ENCODE measurements at places on chromosomes 12 and 14.

- DNase-seq: no peak
Measured at GRCh38 chr12:53128780-53129569, 25.7 kb downstream of the SOAT2 start.

DNA sequence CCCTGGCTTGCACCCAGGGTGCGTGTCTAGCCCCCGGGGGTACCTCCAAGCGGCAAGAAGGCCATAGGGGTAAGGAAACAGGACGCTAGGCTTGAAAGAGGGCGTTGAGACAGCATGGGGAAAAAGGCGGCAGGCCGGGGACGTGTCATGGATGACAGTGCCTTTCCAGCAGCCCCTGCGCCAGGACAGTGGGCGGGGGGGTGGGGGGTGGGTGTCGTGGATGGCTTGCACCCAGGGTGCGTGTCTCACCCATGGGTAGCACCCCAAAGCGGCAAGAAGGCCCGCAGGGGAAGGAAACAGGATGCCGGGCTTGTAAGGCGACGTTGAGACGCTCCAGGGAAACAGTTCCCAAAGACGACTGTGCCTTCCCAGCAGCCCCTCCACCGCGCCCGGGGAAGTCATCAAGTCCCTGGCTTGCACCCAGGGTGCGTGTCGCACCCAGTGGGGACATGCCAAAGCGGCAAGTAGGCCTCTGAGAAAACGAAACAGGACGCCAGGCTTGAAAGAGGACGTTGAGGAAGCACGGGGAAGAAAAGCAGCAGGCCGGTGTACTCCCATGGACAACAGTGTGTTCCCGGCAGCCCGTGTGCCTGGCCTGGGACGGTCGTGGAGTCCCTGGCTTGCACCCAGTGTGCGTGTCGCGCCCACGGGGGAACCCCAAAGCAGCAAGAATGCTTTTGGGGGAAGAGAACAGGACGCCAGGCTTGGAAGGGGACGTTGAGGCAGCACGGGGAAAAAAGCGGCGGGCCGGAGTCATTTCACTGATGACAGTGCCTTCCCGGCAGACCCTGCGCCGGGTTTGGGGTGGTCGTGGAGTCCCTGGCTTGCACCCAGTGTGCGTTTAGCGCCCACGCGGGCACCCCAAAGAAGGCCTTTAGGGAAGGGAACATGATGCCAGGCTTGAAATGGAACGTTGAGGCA lies 163.5 kb upstream of the ALG10B start:
- DNase-seq: no peak

DNA sequence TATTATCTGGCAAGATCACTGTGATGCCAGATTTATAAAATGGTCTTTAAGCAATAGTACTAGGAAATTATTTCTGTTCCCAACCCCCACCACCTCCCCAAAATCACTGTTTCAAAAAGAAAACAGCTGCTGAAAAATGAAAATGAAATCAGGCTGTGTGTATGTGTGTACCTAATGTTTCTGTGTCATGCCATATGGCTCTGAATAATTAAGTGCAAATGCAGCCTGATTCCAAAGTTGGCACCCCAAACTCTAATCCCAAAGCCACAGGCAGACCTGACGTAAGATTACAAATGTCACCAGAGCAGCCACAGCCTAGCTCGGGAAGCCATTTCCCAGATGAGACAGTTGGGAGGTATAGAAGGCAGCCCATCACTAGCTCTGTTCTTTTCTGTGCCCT lies 175.5 kb downstream of the MED13L start:
- DNase-seq: no peak

- DNase-seq: no peak
Measured at GRCh38 chr14:77356899-77357298, 20.0 kb downstream of the TMED8 start.

DNA sequence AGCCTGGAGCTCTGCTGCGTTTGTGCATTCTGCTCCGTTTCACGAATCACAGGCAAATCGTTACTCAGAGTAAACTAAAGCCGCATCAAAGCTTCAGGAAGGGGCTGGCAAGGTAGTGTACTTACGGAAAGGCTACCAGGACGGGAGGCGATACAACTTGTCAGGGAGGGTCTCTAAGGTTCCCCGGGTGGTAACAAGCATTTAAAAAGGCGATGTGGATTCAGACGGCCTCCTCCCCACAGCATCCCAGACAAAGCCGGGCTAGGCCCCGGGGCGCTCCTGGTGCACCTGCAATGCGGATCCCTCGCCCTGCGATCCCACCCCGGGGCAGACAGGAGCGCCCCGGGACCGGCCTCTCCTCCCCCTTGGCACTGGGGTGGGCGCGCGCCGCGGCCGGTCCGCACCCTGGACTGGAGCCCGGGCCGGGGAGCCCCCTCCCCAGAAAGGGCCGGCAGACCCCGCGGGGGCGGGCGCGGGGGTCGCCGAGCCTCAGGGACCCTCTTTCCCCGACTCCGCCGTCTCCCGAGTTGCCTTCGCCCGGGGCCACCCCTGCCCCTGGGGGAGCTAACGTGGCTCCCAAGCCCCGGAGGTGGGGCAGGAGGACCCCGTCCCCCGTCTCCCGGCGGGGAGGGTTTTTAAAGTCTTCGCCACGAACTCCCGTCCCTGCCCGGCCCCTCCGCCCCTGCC lies 718 bp downstream of the CCDC92 start:
- peak; percentile 32 for DNase-seq

GRCh38 chr12:104627990-104628830 lies 171.5 kb downstream of the CHST11 start:
- no peak for DNase-seq

DNA sequence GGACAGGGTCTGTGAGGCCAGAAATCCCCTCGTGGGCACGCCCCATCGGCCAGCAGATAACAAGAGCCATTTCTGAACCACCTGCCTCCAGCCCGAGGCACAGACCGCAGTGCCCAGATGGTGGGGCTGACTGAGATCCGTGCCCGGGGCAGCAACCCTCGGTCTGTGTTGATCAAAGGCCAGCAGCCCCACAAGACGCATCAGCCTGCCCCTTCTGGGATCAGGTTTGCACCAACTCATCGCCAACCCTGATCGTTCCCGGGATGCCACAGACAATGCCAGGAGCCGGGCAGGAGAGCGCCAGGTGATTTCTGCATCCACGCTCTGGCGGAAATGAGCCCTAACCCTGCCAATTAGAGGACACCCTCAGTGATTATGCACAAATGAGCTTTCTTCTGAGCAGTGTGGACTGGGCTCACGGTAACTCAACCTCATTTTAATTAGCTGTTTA lies 64.5 kb downstream of the TESC start:
- no peak for DNase-seq

DNA sequence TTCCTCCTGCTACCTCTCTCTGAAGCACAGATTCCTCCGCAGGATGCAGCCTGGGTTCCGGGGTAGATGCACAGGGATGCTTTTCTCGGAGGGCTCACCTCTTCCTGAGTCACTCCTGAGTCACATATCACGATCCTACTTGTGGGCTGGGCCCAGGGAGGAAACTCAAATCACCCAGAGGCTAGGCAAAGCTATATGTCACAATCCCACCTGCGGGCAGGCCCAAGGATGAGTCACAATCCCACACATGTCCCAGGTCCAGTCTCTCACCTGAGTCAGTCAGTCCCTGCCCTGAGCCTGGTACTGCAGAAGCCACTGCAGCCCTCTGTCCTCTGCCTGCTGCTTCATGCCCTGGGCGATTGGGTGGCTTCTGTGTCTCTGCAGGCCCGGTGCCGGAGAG lies 149.0 kb upstream of the GSC start:
- no peak for DNase-seq

- no peak for DNase-seq
Measured at GRCh38 chr12:29437575-29437974, 56.6 kb upstream of the ERGIC2 start.

- DNase-seq: no peak
Measured at GRCh38 chr12:123251403-123252076, 18.3 kb downstream of the MTRFR start.

GRCh38 chr14:57274551-57274950 lies 5.8 kb downstream of the AP5M1 start:
- no peak for DNase-seq

DNA sequence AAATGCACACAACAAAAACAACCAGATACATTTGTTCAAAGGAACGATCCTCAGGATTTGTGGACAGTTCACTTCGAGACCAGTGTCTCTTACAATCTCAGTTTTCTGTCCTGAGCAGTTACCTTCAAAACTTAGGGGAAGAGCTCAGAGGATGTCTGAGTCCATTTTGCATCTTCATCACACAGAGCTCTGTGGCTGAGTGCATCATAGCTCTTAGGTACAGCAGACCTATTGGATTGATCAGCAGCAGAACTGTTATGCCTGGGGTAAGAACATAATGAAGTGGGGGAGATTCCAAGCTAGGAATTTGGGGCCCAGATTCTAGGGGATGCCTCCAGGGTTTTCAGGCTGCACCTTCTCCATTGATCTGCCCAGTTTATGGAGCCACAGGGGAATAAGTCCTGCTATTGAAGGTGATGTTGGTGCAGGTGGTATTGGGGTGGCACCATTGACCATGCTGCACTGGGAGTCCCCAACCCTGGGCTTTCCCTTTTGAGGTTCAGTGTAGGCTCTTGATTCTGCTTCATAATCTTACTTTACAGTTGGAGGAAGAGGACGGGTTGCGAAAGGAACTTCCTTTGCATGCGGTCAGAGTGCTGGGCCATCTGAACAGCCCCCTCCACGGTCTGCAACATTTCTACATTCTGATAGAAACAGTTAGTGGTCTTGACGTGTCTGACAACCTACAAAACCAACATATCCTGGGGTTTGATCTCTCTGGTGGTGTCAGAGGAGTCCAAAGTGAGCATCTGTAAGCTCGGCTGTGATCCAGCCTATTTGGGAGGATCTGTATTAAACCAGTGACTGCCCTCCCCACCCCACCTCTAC lies 112.8 kb downstream of the CHST11 start:
- no peak for DNase-seq

- DNase-seq: no peak
Measured at GRCh38 chr14:67059596-67059995, 129.6 kb upstream of the GARIN2 start.

Measured in LoVo (cell line).